ENCODE measurements at places on chromosomes 1 and 21. TPM values are rescaled to one million over a fixed set of nuclear protein-coding genes. Genes with fewer than 3 reads are reported as not detected.
A peak's percentile ranks its signal among the peaks of the same experiment; 100 is the strongest.

Gene PSRC1
- 60.4 TPM for total RNA-seq

Gene ERMAP
- 10.2 TPM for total RNA-seq

Gene ATP8B2
- 59.2 TPM for total RNA-seq

Gene CACNA1S
- 0.17 TPM for total RNA-seq

Gene LRRN2
- total RNA-seq, result not detected

DNA sequence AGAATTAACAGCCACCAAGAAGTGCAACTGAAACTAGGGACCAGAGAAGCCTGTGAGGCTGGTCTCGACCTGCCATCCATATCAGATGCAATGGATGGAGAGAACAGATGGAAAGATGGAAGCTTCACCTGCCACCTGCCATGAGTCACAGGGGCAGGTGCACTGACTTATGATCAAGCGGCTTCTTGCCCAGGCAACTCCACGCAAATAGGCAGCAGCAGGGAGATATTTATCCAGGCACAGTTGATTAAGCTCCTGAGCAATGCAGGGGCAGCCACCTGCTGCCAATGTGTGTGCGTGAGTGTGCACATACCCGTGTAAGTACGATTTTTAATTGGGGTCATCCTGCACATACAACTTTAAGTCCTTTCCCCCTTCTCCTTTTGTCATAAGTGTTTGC lies 174.2 kb downstream of the PTPRU start:
- DNase-seq, result no peak

- DNase-seq, result no peak
Measured at GRCh38 chr1:196577386-196577785, 30.9 kb downstream of the KCNT2 start.

DNA sequence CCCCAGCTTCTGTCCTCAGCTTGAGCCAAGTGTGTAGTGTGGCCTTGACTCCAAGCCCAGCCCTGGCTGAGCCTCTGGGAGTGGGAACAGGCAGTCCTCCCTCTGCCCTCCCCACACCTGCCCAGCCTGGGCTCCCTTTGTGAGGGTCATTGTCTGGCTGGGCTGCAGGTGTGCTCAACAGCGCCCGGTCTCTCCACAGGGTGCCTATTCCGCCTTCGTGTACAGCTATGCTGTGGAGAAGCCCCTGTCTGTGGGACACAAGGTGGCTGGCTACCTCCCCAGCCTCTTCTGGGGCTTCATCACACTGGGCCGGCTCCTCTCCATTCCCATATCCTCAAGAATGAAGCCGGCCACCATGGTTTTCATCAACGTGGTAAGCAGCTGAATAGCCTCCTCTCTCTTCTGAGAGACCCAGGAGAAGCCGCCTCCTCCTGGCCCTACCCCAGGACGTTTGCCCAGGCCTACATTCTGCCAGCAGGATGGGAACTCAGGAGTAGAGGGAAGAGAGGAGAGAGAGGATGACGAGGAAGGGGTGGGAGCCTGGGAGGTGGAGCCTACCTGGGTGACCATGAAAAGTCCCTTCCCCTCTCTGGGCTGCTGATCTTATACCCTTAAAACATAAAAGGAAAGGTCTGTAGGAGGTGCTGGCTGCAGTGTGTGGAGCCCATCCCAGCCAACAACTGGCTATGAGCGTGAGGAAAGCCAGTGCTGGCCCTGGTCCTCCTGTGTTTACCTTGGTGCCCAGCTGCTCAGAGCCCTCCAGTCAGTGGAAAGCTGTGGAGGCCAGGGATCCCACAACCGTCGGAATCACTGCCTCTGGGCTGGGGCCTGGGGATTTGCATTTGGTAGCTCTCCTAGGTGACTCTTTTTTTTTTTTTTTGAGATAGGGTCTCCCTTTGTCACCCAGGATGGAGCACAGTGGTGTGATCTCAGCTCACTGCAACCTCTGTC lies 45.7 kb downstream of the ELK4 start:
- DNase-seq, result no peak

DNA sequence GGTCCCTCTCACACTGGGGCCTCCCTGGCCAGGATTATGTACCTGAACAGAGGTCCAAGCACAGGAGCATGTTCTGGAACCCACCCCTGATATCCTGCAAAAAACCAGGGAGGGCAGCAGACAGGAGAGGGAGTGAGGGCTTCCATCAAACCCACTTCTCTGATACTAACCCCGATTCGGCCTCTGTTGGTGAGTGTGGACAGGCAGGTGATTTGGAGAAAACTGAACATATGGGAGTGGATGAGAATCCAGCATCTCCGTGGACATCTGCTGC lies 215.3 kb downstream of the MATN1 start:
- no peak for DNase-seq

DNA sequence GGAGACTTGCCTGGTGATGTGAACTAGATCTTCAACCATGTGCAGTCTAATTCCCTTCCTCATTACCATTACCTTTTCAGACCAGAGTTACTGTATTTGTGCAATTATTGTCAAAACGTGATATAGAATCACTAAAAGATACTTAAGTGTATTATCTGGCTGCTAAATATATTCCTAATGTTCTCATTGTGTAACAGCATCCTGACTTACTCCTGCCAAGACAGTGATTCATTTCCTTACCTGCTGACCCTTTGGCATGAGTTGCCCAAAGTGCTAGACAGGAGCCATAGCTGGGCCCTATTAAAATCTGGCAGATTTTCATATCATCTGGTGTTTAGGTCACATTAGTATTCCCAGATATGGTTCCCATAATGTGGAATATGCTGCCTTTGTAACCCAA lies 598.3 kb upstream of the CAMK1G start:
- no peak for DNase-seq

DNA sequence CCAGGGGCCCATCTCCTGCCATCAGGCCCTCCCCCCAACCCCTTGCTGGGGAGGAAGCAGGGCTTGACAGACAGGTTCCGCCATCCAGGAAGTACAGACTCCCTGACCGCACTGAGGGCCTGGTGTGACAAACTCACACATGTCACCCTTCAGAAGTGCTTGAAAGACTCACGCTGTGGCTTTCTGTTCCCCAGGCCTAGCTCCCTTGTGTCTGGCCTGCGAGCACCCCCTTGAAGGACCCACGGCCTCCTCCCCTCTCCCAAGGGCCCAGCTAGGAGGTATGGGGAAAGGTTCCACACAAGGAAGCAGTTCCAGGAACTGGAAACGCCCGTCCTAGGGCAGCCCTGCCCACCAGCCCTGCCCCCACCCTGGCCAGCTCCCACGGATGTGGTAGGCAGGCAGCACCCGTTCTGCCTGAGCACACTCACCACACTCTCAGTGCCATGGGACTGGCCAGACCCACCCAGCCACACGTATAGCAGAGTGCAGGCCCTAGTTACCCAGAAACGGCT lies 26.7 kb downstream of the SLC2A1 start:
- DNase-seq, result peak; percentile 57

DNA sequence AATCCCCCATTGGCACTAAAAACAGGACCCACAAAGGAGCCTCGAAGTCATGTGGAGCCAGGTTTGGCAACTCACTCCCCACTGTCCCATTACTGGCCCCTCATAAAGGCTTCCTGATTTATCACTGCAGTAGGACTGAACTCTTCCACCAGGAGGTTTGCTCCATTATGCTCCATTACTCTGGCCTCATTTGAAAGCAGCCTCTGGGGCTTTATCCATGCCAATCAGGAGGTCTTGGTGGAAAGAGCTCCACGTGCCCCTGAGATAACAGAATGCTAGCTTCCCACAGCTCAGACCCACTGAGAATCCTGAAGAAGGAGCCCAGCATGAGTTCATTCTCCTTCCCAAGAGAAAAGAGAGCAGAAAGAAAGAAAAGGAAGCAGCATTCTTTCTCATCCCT lies 76.4 kb downstream of the HIVEP3 start:
- DNase-seq, result no peak

DNA sequence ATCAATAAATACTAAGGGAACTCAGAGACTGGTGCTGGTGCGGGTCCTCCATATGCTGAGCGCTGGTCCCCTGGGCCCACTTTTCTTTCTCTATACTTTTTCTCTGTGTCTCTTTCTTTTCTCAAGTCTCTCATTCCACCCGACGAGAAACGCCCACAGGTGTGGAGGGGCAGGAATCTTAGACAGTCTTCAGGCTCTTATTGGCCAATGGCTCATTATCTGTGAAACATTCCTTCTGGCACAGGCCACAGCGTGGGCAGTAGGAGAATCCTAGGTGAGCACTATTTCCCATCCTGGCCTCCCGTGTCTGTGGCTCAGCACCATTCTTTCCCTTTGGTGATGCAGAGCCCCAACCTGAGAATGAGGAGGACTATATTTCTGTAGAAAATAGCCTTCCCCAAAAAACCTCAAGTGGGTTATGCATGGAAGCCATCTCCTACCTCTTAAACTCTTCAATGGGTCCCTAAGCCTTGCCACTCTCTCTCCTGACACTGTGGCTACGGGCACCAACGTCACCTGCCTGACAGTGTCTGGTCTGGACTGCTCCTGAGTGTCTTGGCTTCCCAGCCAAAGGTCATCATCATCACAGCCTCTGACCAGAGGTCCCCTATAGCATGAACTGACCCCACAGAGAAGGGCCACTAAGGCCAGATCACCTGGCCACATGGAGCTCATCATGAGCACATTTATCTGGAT lies 6.2 kb upstream of the SLAMF1 start:
- no peak for DNase-seq

DNA sequence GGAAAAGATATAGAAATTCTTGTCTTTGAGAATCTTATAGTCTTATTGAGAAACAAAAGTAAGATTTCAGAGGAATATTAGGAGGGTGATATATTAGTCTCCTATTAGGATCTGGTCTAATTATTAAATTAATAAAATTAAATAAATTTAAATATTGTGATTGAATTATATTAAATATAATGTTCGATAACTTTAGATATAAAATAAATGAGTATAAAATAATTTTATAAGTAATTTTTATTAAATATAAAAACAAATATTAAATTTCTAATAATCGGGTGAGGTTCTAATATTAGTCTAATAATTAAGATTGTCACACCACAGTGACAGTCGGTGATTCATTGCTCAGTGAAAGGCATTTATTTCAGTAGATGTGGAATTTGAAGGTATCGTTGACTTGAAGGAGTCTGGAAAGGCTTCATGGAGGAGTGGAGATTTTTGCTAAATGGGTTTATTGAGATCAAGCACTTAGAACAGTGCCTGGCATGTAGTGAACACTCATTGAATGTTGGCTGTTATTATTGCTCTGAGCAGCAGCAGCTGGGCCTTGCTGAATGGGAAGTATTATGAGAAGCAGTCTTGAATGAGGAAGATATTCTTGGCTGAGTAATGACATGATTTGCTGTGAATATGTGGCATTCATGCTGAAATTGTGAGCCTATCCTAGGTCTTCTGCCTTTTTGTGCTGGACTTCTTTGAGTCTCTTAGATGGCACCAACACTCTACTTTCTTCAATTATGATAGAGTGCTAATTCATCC lies 74.6 kb downstream of the USP25 start:
- DNase-seq, result no peak

GRCh38 chr1:22586356-22587130 lies 23.3 kb downstream of the EPHA8 start:
- DNase-seq, result no peak

DNA sequence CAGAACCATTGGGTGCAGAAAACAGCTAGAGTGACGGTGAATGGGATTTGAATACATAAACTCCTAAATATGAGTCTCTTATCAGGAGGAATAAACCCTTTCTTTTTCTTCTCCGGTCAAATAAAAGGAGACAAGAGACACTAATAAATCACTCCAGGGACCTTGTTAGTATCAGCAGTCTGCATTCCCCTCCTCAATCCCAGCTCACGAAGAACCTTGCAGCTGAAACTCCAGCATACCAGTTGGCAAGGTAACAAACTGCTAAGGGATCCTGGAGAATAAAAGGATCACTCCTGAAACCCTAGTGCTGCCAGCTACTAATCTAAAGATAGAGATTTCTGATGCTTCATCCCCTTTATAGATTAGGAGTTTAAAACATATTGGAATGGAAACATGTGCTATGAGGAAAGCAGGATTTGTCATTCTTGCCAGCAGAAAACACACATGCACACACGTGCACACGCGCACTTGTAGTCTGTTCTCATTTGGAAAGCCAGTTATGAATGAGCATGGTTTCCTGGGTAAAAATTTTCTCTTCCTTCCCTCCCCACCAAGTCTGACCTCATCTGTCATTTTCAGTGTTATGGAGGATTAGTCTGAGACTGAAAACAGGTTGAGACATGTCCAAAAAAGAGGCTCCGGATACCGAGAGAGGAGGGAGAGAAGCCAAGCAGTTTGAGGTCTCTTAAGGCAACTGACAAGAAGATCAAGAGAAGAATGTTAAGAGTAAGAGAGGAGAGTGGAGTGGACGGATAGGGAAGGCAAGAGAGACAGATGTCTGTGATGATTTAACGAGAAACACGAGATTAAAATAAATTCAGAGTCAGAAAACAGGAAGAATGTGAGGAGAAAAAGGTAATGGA lies 10.9 kb downstream of the IER5 start:
- peak; percentile 87 for DNase-seq

DNA sequence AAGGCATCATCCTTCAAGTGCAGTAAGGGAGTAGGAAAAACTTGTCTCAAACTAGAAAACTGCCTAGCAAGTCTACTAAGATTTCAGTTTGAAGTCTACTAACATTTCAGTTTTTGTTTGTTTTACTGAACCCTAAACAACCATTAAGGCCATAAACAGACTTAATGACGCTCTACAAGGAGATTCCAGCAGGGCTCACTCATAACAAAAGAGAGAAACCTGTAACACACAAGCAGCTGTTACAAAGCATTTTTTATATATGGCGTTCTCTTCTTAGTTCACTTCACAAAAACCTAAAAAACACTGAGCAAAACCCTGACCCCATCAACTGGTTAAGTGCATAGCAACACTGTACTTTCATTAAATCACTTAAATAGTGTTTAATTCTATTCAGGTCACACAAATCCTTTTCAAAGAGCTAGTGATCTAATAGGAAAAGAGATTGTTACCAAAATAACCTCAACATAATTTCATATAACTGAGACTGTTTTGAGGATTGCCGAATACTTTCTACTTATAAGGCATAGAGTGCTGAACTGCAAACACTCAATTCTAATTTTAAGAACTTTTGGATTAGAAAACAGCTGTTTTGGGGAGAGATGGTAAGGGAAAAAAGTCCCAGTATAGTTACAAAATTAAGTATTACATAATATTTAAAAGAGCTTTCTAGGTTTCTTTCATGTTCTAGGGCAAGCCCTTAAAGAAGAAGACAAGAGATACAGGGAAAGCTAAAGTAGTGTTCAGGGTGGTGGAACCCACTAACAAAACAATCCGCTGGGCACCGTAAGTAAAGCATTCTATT lies 1.4 kb downstream of the B3GALNT2 start:
- DNase-seq, result peak; percentile 78

- DNase-seq, result no peak
Measured at GRCh38 chr1:211928993-211929637, 98.6 kb upstream of the LPGAT1 start.
